ENCODE measurements at places on chromosomes 12 and 14.

DNA sequence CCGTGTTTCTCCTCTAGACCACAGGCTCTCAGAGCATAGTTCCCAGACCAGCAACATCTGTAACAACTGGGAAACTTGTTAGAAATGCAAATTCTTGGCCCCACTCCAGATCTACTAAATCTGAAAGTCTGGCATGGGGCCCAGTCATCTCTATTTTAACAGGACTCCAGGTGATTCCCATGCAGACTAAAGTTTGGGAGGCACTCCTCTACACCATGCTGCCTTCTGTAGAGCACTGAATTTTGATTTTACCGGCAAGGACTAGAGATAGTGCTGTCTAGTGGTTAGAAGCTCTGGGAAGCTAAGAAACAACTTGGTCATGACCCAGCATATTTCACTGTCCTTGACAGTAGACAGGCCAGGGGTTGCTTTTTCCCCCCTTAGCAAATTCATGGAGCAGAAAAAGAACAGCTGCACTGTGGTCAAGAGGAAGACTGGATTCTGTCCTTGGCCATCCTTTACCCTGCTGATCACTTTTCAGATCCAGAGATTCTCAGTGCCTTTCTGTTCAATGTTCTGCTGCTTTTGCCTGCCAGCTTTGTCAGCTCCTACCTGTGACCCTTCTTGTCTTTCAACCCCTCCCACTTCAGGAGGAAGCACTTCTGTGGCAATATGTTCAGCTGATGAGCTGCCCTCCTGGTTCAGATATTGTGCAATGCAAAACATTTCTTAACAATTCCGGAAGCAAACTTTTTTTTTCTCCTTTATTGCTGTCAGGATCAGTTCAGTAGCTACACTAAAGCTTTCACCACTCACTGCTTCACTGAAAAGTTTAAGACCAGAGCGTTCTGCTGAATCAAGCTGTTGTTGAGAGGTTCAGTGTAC lies 133.8 kb upstream of the NUDT4 start:
- DNase-seq: peak; percentile 13

DNA sequence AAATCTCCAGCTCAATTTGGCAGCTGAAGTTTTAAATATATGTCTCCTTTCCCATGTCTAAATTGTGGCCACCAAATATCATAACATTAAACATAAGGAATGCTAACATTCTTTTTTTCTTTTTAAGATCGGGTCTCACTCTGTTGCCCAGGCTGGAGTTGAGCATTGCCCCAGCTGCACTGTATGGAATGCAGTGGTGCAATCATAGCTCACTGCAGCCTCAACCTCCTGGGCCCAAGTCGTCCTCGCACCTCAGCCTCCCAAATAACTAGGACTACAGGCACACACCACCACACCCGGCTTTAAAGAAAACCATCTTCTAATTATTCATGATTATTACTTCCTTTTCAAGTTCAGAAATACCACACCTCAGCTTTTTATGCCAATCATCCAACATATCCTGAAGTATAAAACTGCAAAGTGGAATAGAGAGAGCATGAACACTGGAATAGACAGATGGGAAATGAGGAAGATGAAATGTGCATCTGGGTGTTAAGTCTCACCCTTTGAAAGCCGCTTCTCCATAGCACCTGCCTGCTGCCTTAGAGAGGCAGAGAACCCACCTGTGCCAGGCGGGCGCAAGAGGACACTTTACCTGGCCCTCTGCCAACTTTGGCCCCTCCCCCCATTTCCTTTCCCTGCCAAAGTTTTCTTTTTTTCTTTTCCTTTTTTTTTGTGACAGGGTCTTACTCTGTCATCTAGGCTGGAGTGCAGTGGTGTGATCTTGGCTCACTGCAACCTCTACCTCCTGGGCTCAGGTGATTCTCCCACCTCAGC lies 2.8 kb upstream of the EML1 start:
- peak; percentile 6 for DNase-seq

DNA sequence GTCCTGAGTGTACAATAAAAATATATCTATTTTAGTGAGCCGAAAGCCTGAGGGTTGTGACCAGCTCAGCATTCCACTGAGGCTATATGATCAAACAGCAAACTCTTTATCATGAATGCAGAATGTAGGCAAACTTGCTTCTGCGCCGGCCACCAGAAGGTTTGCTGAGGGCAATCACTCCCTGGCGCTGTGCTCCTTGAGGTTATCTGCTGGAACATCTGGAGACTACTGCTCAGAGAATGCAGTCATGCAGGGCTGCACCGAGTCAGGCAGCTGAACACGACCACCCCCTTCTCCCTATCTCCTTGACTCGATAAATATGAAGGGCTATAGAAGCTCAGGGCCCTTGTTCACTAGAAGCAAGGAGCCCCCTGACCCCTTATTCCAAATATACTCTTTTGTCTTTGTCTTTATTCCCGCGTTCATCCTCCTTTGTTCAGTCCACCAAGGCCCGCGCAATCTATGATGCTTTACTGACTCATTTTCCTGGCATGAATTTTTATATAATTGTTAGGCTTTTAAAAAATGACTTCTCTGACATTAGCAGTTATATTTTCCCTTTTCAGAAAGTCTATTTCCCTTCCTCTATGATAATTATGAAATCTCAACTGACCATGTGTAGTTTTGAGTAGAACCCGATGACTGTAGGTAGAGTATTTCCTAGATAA lies 1089.3 kb downstream of the SLC16A7 start:
- no peak for DNase-seq

DNA sequence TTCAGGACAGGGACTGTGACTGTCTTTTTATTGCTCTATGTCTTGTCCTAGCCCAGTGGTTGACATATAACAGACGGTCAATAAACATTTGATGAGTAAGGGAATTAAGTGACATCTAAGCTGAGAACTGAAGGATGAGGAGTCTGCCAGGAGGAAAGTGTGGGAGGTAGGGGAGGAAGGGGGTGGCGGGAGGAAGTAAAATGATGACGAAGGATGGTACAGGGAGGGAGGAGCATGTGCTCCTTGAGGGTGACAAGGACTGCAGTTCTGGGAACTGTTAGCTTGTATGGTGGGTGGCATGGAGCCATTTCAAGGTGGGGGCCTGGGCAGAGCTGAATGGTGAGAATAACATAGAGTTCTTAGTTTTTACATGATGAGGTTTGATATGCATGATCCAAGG lies 64.4 kb downstream of the RGS6 start:
- DNase-seq: no peak

DNA sequence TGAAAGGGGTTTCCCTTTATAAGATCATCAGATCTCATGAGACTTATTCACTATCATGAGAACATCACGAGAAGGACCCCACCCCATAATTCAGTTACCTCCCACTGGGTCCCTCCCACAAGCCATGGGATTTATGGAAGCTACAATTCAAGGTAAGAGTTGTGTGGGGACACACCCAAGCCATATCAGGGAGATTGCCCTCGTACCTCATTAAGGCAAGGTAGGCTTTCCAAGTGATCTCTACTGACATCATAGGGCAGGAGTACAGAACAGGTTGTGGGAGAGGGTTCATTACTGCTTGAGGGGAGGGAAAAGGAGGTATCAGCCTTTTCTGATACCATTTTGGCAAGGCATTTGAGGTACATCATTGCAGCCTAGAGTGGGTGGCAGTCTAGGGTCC lies 524.6 kb downstream of the PRKD1 start:
- DNase-seq: no peak

- no peak for DNase-seq
Measured at GRCh38 chr12:117284140-117284539, 77.3 kb downstream of the NOS1 start.

DNA sequence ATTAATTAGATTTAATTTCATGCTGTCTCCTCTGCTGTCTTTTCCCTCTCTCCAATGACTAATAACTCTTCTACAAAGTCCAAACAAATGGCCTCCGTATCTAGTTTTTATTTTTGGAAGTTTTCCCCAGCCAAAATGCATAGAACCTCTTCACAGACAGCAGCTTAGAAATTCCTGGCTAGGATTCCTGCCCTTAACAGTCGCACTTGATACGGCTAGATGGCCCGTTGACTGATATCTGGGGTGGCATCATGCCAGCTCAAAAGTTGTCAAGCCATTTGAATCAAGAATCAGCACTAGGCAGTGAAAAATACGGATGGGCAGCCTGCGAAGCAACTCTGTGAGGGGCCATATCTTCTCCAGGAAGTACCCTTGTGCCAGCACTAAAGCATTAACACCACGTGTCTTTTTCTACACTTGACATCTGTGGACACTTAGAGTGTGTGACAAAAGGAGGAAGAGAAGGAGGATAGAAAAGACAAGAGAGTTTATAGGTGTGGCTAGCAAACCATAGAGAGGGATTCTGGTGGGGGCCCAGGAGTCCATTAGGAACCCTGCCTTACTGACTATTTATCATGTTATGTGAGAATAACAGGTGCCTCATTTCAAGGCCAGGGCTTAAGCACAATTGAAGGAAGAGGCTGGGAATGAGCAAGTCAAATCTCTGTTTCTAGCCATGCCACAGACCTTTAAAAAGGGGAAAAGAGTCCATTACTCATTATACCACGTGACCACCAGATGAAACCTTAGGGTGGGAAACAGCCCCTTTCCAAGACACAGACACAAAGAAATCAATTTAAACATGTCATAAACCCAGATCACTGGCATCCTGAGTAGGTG lies 39.2 kb upstream of the KRR1 start:
- no peak for DNase-seq

GRCh38 chr12:75611041-75611440 lies 99.6 kb upstream of the KRR1 start:
- DNase-seq: peak; percentile 41
